ENCODE measurements at places on chromosomes 6 and 20.

GRCh38 chr20:38828514-38829295 is 23.2 kb downstream of the PPP1R16B start:
- DNase-seq, result no peak

GRCh38 chr6:156998794-156999330 is 221.7 kb downstream of the ARID1B start:
- no peak for DNase-seq

- DNase-seq, result no peak
These were observed 135.8 kb upstream of the CITED2 start for GRCh38 chr6:139510040-139510790.

DNA sequence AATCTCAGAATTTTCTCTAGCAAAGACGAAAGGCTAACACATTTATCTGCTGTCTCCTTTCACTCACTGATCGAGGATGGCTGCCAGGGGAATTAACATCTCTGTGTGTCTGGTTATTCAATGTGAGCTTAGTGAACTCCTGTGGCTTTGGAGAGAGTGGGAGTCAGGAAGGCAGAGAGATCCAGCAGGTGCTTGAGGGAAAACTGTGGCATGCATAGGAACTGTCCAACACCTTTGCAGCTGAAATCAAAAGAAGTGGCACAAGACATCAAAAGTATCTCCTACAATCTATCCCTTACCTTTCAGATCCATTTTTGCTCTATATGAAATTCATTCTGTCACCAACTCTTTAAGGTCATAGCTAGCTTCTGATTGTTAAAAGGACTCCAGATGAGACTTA is 11.8 kb upstream of the FAM184A start:
- DNase-seq, result no peak

DNA sequence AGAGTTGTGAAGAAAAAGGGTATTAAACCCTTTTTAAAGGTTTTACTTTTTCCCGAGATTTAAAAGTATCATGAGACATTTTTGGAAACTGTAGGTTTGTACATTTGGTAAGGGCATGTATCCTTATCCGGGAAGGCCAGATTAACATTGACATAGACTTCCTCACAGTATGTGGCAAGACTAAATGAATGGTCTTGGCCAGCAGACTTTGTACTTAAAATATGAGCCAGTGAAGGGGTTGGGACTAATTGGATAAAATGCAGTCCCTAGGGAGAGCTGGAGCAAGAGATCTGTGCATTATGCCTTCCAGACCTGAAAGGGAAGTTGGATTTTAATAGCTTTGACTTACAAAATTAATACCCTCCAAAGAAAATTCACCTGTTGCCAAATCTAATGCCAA is 60.4 kb upstream of the CCN2 start:
- no peak for DNase-seq

- no peak for DNase-seq
These were observed 194.0 kb upstream of the POU3F2 start for GRCh38 chr6:98640366-98640765.

DNA sequence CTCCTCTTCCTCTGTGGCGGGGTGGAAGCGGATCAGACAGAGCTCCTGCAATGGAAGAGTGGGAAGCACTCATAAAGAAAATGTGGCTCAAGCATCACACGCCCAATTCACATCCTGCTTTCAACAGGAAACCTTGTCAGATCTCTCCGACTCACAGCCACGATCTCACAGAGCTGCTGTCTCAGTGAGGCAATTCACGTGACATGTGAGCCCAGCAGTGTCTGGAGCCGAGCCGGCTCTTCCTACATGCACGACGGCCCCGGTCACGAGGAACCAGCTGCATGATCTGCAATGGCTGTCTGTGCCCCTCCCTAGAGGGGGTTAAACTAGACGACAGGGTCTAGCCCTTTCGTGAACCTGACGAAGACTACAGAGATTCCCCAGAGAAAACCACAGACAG is 29.5 kb upstream of the TCFL5 start:
- no peak for DNase-seq

GRCh38 chr6:45658958-45659357 is 281.2 kb upstream of the SUPT3H start:
- DNase-seq, result no peak

- no peak for DNase-seq
These were observed 165.2 kb upstream of the TOP1 start for GRCh38 chr20:40863355-40863919.
